ENCODE measurements at places on chromosomes 1 and 21.

- no peak for DNase-seq
Observed at GRCh38 chr1:168892931-168893330, 163.9 kb upstream of the DPT start.

- DNase-seq = no peak
Observed at GRCh38 chr1:205073511-205073910, 10.7 kb downstream of the TMEM81 start.

DNA sequence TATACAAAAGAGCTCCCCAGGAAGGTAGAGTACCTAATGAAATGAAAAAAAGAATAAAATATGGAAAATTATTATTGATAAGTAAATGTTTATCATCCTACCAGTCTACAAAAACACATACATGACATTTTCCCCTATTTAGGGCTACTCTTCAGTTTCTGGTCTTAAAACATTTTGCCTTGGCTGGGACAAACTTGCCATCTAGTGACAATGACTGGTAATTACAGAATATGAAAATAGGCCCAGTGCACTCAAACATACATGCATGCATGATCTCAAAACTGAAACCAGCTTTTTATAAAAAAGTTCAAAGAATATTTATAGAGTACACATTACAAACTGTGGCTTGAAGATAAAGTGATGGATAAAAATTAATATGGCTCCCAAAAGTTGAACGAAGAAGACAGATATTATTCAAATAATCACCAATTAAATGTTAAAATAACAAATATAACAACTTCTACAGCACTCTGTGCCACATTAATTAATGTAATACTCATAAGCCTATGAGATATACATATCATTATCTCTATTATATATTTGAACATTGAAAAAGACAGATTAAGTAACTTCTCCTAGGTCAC, 10.5 kb upstream of the RNPC3 start:
- DNase-seq = no peak

DNA sequence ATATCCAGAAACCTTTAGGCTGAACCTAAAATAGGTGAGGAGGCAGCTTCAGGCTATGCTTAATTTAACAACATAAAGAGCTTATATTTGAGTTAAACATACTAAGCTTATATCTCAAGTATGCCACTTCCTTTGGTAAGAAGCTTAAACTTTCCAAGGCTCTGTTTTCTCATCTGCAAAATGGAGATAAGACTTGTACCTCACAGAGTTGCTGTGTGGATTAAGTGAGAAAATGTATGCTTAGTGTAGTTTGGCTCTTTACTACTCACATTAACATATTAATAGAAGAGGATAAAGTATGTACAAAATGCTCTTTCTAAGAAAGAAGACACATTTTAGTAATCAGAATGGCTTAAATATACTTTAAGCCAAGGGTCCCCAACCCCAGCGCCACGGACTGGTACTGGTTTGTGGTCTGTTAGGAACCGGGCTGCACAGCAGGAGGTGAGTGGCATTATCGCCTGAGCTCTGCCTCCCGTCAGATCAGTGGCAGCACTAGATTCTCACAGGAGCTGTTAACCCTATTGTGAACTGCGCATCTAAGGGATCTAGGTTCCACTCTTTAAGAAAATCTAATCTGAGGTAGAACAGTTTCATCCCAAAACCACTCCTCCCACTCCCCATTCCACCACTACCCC, 77.2 kb downstream of the HS2ST1 start:
- no peak for DNase-seq

- DNase-seq = no peak
Observed at GRCh38 chr1:235079443-235080296, 49.0 kb downstream of the TOMM20 start.

DNA sequence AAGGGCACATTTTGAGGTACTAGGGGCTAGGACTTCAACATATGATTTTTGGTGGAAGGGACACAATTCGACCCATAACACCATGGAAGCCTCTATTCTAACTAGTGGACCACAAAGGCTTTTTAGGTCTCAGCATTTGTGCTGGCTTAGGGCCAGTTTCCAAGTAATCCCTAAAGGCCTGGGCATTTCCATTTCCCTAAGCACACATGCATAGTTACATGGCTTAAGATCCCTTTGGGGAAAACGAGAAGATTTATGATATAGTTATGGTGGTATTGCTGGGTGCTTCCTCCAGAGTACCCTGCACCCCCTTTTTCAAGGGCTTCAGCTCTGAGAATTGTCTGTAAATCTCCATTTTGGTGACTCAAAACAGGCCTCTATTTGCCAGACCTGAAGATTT, 28.2 kb upstream of the TMEM54 start:
- no peak for DNase-seq

- no peak for DNase-seq
Observed at GRCh38 chr21:16070207-16070651, 340.4 kb downstream of the USP25 start.

- DNase-seq = no peak
Observed at GRCh38 chr1:222897527-222898190, 82.8 kb downstream of the DISP1 start.

- DNase-seq = no peak
Observed at GRCh38 chr1:1287288-1288110, 7.3 kb downstream of the SCNN1D start.

DNA sequence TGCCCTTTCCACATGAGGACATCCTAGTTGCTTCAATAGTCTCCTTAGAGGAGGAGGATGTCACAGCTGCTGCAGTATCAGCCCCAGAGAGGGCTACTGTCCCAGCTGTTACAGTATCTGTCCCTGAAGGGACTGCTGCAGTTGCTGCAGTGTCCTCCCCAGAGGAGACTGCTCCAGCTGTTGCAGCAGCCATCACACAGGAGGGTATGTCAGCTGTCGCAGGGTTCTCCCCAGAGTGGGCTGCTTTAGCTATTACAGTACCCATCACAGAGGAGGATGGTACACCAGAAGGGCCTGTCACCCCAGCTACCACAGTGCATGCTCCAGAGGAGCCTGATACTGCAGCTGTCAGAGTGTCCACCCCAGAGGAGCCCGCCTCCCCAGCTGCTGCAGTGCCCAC, 78.5 kb upstream of the BMP8A start:
- DNase-seq = no peak

GRCh38 chr1:158251163-158251562, 3.1 kb upstream of the CD1A start:
- DNase-seq = no peak

- DNase-seq = no peak
Observed at GRCh38 chr1:5551274-5551975, 440.8 kb downstream of the NPHP4 start.

Measured in stimulated activated CD8-positive, alpha-beta memory T cell treated with anti-CD3 and anti-CD28 coated beads, Interleukin-15, amount 100 ng/mL, for 24 hours (primary cell).